Stimulated activated naive CD8-positive, alpha-beta T cell treated with anti-CD3 and anti-CD28 coated beads, Interleukin-15, Interleukin-2, amounts not matched to agents 100 U/mL and 50 U/mL, for 24 hours (primary cell): ENCODE measurements at places on chromosomes 5 and 9.

- DNase-seq = no peak
Measured at GRCh38 chr5:111670826-111671492, 86.0 kb downstream of the NREP start.

DNA sequence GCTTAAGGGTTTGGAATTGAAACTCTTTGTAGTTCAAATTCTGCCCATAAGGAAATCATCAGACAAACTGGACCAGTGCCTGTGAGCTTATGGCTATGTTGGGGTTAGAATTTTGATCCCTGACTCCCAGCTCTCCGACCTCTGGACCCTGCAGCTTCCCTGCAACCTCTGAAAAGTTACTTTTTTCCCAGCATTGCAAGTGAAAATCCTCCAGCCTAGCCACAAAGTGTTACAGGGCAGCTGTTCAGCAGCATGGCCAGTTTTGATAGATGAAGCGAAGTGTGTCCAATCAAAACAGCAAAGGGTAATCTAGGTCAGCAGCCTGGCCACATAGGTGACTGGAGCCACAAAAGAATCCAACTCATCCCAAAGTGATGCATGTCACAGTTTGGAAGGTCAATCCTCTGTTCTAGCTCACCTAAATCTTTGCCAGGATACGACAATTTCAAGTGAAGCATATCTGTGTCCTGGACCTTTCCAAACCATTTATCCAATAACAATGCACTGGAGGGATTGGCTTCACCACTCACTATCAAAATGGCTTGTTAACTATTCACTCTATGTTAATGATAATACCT lies 4.7 kb upstream of the CPEB4 start:
- DNase-seq = no peak

DNA sequence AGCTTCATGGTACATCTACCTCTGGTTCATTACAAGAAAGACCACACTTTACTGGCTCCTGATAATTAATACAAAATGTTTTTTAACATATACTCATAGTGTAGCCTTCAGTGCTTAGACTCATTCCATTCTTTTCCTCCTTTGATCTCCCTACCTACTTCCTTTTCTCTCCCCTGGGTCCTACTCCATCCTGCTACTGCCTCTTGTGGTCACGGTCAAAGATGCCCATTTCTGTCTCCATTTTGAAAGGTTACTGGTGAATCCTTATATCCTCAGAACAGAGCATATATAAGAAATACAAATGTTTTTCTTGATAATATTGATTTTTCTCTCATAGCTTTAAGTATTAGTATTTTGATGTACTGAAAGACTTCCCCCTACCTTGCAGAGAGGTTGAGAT lies 375.9 kb downstream of the ARRDC3 start:
- no peak for DNase-seq

DNA sequence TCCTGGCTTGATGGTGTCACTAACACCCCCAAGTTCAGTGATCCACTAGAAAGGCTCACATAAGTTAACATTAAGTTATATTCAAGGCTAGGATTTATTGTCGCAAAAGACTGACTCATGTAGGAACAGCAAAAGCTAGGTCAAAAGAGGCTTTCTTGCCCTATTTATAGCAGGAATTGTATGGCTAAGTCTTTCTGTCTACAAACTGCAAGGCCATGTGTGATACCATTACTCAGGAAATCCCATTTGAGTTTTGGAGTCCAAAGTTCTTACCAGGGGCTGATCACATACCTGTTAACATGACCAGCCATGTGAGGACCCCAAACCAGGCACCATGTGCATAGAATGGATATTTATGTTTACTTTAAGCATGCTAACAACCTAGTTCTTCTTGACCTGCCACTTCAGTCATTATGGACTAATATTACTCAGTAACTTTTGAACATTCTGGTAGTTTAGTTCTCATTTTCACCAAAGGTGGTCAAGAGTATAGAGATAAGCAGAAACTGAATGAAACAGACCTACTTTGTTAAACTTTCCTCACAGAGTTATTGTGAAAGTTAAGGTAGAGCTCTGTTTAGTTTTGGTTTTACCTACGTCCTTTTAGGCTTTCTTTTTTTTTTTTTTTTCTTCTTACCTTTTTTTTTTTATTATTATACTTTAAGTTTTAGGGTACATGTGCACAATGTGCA lies 281.1 kb downstream of the FER start:
- DNase-seq = no peak

- DNase-seq = no peak
Measured at GRCh38 chr9:89801742-89802670, 197.2 kb downstream of the GADD45G start.
